ENCODE measurements at places on chromosomes 1 and 21.

DNA sequence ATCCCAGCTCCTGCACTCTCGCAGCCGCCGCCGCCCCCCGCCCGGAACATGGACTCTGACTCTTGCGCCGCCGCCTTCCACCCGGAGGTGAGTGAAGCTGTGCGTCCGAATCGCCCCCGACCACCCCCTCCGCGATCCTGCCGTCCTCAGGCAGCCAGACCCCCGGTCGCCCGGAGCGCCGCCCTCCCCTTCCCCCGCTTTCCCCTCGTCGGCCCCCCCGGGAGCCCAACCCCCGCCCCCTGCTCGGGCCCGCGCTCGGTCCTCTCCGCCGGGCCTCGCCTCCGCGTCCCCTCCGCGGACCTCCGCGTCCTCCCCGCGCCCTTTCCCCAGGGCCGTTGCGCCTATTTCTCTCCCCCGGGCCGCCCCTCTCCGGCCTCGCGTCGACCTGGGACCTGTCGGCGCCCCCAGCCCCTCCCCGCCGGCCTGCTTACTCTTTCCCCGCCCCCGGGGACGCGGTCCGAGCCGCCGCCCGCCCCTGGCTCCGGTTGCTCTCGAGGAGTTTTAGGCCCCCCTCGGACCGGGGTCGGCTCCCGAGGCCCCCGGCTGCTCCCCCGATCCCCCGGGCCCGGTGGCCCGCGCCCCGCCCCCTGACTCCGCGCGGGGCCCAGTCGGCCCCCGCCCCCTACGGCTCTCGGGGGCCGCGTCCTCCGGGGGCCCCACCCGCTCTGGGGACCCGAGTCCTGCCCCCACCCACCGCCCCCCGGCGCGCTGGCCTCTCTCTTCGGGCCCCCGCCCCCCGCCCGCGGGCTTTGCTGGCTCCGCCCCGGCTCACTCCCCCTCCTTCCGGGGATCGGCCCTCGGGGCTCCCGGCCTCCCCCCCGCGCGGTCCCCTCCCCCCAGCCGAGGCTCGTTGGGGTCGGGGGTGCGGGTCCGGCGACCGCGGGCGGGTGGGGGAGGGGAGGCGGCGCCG lies 743 bp downstream of the PHF13 start:
- DNase-seq, result peak; percentile 45

DNA sequence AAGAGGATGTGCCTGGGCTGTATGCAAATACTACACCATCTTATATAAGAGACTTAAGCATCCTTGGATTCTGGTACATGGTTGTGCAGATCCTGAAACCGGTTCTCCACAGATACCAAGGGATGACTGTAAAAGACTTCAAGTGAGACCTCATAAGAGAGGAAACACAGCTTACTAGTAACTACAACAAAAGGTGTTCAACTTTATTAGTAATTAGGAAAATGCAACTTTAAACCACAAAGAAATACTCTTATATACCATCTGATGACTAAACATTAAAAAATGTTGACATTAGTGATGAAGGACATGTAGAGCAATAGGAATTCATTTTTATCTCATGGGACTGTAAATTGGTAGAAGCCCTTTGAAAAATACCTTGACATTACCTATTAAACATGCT lies 102.7 kb downstream of the RASAL2 start:
- DNase-seq, result no peak

DNA sequence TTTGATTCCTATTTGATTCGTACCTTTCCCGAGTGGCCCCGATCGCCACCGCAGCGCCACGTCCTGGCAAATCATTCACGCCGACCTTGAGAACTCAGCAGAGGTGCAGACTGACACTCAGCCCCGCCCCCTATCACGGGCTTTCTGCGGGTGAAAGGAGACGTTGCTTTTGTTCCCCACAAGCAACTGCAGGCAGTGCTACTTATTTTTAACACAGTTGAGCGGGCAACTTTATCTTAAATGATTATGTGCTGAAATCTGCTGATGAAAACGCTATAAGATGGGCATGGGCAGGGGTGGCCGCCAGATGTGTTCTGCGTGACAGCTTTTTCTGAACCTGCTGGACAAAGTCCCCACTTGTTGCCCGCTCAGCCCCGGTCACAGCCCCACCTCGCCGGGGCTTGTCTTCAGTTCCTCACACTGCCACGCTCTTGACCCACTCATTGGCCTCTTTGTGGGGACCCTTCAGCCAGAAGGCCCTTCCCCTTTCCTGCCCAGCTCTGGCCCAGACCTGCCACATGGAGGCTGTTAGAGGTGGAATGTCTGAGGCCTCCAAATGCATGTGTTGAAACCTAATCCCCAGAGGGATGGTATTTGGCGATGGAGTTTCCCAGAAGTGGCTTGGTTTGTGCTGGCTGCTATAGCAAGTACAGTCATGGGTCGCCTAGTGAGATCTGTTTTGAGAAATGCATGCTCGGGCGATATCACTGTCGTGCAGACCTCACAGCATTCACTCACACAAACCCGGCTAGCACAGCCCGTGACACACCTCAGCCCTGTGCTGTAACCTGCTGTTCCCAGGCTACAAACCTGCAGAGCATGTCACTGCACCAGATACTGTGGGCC lies 15.7 kb upstream of the PDXK start:
- no peak for DNase-seq

GRCh38 chr1:196155586-196155985 lies 452.7 kb downstream of the KCNT2 start:
- no peak for DNase-seq

- no peak for DNase-seq
Observed at GRCh38 chr21:46205766-46206162, 21.5 kb upstream of the SPATC1L start.

DNA sequence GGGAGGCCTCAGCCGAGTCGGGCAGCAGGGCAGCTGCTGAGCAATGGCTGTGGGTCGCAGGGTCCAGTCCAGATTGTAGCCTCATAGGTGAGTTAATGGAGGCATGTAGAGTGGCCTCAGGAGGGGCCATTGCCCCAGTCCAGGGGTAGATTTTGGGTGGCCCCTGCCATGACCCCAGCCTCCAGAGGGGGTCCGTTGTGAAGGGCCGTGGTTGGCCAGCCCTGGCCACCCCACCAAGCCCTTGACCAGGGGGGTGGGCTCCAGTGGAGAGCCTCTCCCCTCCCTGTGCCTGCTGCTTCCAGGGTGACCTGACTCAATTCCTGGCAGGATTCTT lies 26.1 kb downstream of the TRPM2 start:
- DNase-seq, result no peak

DNA sequence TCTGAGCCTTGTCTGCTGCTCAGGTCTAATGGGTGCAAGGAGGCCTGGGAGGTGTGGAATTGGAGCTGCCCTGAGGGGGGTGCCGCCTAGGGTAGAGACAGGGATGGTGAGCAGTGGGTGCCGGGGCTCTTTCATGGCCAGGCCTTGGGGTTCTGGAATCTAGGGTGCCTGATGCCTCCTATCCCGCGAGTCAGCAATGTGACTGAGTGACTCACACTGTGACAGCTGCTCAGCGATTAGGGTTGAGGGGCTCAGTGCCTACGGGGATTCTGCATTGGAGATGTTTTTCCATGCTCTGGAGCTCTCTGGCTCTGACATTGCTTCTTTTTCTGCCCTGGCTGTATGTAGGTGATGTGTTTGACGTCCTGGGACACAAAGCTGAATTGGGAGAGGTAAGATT lies 16.8 kb downstream of the ATP8B2 start:
- DNase-seq, result no peak

- DNase-seq, result no peak
Observed at GRCh38 chr1:76868916-76869315, 1.6 kb downstream of the ST6GALNAC5 start.

GRCh38 chr1:29746076-29746665 lies 509.8 kb downstream of the PTPRU start:
- no peak for DNase-seq

GRCh38 chr1:229148041-229148671 lies 122.8 kb upstream of the RAB4A start:
- DNase-seq, result no peak

DNA sequence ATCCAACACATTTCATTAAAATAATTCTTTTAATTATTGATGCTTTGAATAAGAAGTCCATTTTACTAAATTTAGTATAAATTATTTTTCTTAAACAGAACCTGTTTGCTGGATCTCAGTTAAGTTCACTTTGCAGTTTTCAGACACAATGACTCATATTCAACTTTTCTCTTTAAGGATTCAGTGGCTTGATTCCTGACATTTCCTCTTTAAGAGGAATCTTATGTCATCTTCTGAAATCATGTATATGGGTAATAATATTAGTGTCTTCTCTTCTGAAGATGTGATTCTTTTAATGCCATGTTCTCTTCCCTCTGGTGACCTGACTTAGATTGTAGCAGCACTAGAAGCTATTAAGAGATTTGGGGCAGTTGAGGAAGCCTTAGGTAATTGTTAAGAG lies 12.6 kb downstream of the CREG1 start:
- DNase-seq, result no peak

DNA sequence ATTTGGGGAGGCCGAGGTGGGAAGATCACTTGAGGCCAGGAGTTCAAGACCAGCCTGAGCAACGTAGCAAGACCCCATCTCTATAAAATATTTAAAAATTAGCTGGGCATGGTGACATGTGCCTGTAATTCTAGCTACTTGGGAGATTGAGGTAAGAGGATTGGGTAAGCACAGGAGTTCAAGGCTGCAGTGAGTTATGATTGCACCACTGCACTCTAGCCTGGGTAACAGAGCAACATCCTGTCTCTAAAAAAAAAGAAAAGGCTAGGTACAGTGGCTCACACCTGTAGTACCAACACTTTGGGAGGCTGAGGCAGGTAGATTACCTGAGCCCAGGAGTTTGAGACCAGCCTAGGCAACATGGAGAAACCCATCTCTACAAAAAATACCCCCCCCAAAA lies 35.7 kb upstream of the RCC1 start:
- DNase-seq, result no peak
